ENCODE measurements at places on chromosomes 7 and 10.

DNA sequence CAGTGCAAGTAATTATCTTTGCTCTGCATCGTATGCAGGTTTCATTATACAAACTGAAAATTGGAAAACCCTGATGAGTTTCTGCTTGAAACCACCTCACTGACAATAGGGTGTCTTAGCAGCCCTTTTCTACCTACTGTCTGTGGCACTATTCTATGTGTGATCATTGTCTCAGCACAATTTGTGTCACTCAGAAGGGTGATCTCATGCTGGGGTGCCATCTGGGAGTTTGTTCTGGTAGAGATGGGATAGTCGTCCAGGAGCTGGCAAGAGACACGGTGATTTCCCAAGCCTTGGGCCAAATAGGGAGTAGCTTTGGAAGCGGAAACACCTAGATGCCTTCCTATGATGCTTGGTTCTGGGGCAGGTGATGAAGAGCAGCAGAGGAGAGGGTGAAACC lies 186.3 kb downstream of the FRMD4A start:
- no peak for DNase-seq

DNA sequence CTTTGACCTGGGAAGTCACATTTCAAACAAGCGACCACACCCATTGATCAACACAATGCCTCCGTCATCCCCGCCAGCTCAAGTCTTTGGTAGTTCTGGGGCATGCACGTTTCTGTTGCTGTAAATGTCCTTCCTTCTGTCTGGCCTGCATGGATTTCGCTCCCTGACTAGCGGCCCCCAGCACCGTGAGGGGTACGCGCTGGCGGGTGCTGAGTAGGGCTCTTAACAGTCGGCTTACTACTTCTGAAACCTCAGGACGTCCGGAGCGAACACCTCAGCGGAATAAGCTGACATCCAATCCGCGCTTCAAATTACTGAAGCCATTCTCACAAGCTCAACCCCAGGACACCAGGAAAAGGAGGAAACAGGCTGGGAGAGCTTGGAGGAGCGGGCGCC lies 505 bp downstream of the NUDCD3 start:
- peak; percentile 15 for DNase-seq

DNA sequence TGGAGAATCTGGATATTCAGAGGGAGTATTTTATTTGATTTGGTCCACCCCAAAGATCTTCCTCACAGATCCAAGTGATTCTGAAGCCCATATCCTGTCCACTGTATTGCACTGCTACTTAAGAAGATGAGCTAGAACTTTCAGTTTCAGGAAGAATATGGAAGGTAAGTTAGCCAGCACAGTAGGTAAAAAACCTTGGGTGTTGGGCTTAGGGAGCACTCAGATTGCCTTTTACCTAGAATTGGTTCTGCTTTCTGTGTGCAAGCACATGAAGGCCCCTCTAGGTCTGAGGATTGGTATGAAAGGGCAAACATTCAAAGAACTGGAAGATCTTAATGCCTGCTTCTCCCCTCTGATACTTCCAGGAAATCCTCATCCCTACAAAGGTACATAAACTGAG lies 146.7 kb upstream of the COL1A2 start:
- no peak for DNase-seq

- DNase-seq: no peak
These were observed 53.3 kb downstream of the MTERF1 start for GRCh38 chr7:91827169-91827568.

DNA sequence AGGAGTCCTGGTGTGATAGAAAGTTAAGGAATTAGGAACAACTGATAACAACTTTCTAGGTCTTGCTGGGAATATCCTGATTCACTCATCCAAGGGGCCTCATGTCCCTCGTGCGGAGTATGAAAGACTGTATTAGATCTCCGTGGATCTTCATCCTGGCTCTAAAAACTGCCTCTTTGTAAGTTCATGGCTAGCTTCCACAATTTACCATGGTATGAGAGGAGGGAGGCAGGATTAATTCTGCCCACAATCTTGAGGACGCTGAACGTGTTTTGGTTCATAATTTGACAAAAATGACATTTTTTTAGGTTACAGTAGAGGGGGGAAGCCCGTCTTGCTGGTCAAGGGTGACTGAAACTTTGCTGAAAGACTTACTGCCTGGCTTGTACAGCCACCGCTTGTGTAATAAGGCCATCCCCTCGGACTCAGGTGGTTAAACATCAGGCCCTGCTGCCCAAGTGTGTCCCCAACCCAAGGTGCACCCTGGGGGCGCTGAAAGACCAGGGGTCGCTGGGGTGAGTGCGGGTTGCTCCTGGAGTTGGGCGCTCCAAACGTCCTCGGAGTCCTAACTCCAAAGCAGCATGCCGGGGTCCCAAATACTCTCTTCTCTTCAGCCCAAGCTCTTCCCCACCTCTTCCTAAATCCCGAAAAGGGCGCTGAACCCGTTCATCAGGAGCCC lies 733 bp downstream of the HIBADH start:
- peak; percentile 5 for DNase-seq

DNA sequence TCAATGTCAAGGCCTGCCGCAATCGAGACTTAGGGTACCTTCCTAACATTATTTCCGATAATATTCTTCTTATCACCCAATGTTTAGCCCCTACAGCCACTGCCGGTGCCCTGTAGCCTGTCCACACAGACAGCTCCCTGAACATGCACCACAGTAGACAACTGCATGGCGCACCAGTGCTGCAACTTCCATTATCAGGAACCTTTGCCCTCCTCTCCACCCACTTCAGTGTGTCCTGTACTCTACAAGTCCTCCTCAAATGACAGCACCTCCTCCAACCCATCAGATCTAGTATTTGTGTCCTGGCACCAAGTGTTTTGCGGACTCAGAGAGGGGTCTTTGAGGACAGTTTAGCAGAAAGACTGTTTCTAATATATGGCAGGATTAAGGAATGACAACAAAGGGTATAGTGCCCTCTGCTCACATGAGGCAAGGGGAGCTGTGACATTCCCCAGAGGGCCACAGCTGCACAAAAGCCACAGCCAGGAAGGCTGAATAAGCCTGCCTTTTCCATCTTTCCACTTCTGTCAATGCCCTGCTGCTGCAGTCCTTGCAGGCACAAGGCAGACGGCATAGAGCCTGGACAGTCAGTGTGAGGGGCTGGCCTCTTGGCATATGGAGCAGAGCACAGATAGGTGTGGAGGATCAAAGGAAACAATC lies 335.4 kb downstream of the PARD3 start:
- no peak for DNase-seq

GRCh38 chr10:129057856-129058663 lies 409.0 kb upstream of the MGMT start:
- no peak for DNase-seq

DNA sequence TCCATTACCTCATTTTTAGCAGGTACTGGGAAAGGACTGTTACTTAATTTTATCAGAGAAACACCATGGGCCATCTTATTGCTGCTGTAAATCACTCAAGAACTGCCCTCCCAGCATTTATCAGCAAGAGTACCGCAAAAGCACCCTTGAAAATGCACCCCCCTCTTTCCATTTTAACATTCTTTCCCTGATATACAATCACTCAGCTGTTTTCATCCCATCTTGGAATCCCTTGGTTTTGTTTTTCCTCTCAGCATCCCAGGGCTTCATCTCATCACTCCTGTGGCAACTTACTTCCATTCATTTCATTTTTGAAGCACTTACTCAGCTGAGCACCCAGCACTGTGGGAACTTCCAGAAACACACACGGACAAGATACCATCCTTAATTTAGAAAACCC lies 36.5 kb downstream of the RAPGEF5 start:
- no peak for DNase-seq

DNA sequence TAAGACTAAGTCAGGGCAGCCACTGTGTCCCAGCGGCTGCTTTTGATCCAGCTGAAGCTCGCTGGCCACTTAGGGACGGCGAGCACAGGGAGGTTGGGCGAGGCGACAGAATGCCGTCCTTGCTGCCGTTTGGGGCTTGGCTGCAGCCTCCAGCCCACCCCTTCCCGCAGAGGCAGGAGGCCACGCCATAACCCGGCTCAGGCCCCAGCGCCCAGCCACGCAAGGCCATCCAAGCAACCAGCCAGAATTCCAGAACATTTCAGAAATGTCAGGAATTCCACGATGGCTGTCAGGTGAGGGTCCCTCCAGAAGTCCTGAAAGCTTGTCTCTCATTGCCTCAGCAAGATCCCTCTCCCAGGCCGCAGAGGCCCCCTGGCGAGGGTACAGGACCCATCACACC lies 479.1 kb upstream of the FOXK1 start:
- DNase-seq: no peak

- DNase-seq: no peak
These were observed 5.4 kb downstream of the MBLAC1 start for GRCh38 chr7:100132126-100132525.

GRCh38 chr7:585229-585711 lies 65.6 kb upstream of the PDGFA start:
- no peak for DNase-seq

- no peak for DNase-seq
These were observed 48.4 kb upstream of the GNA12 start for GRCh38 chr7:2892549-2892948.

DNA sequence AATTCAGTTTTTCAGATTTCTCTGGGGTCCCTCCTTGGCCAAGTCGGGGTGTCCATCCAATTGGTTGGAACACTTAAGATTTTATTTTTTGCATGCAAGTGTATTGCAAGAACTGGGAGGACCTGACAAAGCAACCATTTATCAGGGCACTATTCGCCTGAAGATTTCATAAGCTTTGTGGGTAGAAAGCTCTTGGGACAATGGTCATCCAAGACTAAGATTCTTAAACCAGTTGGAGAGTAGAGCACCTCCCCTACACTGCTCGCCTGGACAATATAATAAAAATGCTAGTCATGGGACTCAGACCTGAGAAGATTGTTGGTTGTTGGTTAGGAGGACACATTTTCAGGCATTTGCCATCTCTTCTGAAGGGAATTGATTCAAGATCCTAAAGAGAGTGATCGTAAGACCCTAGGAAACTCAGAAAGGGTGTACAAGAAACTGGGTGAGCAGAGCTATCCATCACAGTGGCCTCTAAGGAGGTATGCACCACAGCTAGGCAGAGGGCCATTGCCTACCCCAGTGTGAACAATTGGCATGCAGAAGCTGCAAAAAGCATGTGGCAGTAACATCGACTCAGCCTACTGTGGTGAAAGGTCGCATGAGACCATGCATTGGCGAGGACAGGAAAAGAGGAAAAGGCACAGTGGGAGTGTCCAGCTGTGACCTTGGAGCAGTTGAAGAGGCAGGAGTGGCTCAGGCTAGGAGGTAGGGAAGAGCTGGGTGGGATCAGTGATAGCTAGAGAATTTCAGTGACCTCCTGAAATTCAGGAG lies 1235.3 kb upstream of the AUTS2 start:
- DNase-seq: no peak

DNA sequence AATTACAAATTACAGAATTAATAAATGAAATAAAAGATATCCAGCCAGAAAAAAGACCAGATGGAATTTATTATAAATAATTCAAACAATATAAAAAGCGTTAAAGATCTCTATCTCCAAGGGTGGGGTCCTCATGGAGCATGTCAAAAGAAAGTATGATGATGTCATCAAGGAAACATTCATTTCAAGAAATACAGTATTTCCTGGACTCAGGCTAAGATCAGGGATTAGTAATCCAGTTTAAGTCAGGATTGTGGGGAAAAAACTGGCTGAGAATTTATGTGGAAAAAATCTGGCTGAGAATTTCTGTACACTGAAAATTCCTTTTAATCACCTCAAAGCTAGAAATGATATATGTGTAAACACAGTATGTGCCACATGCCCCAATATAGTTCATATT lies 1075.3 kb downstream of the XPNPEP1 start:
- no peak for DNase-seq

GRCh38 chr7:26614503-26614902 lies 249.9 kb downstream of the SKAP2 start:
- DNase-seq: no peak

DNA sequence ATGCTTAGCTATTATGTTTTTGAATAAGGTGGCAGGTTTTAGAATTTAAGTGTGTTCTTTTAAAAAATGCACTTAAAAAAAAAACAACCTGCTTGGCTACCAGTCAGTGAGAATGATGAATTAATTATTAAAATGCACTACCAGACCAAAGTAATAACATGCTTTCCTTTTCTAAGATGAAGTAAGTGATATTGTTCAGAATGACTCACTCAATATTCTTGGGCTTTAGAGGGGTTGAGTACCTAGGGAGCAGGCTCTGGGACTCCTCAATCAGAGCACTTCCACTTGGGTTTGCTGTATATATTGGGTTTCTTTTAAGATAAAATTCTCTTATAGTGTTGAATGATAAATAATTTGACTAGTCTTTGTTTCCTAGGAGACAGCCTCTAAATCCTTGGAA lies 8.6 kb downstream of the STAM start:
- DNase-seq: no peak

DNA sequence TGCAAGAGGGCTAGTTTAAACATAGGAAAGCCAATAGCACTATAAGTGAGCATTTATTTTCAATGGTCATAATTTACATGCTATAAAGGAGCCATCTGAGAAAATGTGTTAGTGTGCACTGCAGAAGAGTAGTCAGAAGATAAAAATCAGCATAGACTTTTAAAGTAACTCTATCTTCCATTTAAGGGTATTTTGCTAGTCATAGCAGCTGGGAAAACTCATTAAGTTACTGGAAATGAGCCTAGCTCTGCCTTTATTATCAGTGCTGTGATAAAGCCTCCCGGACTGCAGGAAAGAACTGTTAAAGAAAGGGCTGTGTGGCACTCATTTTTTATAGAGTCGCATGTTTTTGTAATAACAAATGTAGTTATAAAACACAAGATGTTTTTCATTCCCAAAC lies 825.8 kb upstream of the POM121L12 start:
- no peak for DNase-seq

DNA sequence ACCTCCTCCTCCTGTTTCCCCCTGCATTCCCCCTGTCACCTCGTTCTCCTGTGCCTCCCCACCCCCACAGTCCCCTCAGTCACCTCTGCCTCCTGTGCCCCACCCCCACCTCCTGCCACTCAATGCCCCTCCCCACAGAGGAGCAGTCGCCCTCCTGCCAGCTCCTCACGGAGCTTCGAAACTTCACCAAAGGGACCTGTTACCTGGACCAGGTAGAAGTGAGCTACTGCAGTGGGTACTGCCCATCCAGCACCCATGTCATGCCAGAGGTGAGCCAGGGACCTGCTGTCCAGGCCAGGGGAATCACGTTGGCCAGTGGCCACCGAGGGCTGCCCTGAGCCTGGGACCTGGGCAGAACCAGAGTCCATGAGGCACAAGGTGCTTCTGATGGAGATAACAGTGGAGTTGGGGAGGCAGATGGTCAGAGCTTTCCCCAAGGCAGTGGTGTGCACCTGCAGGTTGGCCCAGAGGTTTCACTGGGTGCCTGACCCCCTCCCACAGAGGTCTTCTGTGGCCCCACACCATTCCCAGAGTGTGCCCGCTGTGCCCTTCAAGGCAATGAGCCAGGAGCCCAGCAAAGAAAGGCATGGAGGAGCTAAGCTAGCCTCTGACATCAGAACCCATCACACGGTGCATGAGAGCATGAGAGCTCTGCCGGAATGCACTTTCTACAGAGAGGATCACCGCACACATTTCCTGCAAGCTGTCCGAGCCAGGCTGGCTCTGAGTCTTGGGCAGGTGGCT lies 7.0 kb upstream of the ZNF862 start:
- no peak for DNase-seq

GRCh38 chr10:53403688-53404087 lies 631.1 kb upstream of the MBL2 start:
- DNase-seq: no peak
